GDM1 (cell line): ENCODE measurements at places on chromosomes 1 and 21.

- no peak for DNase-seq
Observed at GRCh38 chr1:162951553-162952315, 90.8 kb upstream of the CCDC190 start.

DNA sequence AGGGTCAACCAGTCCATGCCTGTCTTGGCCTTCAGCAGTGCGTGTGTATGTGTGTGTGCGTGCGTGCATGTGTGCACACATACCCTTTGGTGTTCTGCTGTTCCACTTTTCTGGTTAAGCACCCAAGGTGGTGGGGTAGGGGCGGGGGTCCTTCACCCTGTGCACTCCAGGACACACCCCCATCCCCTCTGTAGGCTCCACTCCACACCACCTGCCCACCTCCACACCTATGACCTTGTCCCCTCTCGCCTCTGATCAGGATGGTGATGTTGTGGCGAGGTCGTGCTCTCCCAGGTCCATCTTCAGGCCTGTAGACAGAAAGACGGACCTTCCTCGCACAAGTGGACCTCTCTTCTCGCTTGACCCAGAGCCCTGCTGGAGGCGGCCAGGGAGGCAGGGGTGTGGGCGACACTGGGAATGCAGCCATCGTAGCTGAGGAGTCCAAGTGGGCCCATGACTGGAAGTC, 44.6 kb downstream of the WDR4 start:
- no peak for DNase-seq

DNA sequence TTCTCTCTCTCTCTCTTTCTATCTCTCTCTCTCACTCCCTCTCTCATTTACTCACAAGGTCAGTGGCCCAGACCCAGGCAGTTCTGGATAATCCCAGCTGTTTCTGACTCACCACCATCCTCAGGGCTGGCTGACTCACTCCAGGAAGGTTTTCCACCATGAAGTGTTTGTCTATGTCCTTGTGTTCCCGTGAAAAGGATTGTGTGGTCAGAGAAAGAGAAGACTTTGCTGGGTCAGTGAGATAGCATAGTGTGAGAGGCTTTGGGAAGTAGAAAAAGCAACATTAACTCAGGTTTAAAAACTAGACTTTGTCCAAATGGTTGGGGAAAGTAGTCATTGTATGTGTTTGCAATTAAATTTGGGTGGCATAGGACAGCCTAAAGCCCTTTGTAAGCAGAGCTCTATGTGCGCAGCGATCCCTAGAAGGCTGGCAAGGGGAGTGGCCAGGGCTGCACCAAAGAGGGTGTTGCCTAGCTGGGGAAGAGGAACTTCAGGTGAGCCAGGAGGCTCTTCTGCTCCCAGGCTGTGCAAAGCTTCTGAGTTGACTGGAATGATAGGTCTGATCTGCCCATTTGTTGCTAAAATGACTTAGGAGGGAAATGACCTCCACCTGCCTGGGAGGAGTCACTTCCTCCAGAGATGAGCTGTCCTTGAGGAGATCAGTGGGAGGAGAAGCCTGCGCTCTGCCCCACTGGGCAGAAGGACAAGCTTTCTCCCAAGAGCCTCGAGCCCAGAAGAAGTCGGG, 4.9 kb upstream of the CAPN2 start:
- DNase-seq, result no peak

DNA sequence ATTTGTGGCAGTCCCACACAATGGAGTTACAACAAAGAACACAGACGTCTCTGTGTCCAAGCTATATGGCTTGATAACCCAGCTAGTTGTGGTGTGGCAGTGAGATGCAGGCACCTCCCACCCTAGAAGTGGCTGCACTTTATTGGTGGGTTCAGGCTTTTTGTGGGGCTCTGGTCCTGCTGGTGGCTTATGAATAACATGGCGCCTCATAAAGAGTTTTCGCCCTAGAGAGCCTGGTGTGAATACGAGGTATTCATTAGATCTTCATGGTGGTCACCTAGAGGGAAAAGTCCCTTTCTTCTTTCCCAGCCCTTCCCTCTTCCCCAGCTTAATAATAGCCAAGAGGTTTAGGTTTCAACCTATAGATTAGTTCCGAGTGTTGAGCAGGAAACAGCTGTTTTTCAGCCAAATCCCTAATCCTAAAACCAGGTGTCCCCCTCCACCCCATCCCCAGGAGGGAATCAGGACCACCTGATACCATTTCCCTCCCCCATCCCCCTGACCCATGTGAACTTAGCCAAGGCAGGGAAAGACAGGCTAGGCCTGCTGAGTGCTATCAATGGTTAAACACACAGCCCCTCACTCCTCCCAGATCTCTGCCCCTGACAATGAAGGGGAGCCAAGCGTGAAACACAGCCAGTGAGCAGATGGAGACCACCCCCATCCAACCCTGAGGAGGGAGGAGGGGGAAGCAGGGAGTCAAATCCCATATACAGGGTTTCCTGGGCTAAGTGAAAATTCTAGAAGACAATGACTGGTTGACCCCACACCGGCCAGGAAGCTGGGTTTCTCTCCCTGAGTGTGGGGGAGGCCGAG, 58.2 kb downstream of the NFASC start:
- no peak for DNase-seq

GRCh38 chr21:34730756-34731445, 62.1 kb downstream of the CLIC6 start:
- no peak for DNase-seq

- no peak for DNase-seq
Observed at GRCh38 chr1:172135076-172135672, 285.3 kb upstream of the C1orf105 start.

DNA sequence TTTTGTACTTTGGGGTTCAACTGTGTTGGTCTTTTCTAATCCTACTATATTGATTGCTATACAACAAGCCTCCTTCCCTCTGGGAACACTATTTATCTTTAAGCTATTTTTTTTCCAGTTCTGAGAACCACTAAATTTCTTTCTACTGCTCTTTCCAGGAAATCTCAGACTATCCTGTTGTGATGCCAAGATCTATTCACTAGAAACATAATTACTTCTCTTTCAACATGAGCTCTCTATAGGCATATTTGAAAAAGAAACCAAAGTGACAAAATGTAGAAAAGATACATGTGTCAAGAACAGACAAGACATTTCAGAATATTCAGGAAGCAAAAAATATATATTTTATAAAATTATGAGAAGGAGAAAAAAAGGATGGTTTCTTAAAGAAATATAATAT, 82.9 kb downstream of the SLC44A5 start:
- DNase-seq, result no peak

DNA sequence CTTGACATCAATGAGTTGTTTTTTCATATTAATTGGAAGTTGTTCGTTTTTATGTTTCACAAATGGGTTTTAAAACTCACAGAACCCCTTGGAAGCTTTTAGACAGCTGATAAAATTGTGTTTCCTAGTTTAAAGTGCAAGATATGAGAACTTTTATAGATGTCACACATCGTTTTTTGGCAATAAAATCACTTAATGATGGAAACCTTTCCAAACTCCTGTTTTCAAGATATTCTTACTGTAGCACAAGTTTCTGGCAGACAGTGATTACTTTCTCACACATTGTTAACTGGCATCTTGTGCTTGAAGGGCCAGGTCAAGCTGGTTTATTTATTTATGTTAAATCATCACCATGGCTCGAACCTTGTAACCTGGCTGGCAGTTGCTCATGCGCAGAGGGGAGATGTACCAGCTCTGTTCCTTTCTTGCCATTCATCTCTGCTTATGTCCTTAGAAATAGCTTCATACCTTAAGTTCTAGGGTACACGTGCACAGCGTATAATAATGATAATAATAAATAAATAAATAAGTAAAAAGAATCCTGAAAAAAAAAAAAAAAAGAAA, 10.2 kb upstream of the RCAN1 start:
- no peak for DNase-seq

- no peak for DNase-seq
Observed at GRCh38 chr1:161962091-161962887, 61.4 kb downstream of the OLFML2B start.

GRCh38 chr1:227548119-227548397, 15.3 kb upstream of the ZNF678 start:
- no peak for DNase-seq

DNA sequence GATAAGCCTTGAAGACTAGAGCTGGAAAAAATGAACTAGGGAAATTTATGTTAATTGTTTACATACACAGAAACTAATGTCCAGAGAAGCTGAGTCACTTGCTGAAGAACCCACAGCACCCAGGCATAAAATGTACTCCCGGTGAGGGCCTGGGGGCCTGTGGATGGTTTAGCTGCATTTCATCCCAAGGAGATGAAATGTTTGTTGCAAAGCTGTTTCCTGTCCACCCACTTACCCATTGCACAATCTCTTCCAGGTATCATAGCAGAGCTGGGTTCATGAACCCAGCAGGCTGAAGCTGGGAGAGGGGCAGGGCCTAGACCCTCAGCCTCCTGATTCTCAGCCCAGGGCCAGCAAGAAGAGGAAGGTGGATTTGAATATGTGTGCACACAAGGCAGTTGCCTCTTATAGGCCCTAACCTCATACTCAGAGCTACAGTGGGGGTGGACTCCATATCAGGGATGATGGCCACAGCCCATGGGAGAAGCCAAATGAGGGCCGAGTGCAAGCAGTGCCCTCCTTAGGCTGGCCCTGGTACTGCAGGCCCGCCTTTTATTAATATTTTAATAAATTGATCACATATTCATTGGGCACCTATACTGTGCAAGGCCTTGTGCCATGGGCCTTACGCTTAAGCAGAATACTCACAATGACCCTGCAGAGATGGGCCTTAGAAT, 110.8 kb downstream of the LACTBL1 start:
- DNase-seq, result peak; percentile 38

- no peak for DNase-seq
Observed at GRCh38 chr1:111895469-111895868, 94.0 kb downstream of the KCND3 start.

GRCh38 chr21:26597981-26598380, 24.9 kb upstream of the CYYR1 start:
- no peak for DNase-seq
